ENCODE measurements at places on chromosomes 3 and 15.
A peak's percentile ranks its signal among the peaks of the same experiment; 100 is the strongest.

DNA sequence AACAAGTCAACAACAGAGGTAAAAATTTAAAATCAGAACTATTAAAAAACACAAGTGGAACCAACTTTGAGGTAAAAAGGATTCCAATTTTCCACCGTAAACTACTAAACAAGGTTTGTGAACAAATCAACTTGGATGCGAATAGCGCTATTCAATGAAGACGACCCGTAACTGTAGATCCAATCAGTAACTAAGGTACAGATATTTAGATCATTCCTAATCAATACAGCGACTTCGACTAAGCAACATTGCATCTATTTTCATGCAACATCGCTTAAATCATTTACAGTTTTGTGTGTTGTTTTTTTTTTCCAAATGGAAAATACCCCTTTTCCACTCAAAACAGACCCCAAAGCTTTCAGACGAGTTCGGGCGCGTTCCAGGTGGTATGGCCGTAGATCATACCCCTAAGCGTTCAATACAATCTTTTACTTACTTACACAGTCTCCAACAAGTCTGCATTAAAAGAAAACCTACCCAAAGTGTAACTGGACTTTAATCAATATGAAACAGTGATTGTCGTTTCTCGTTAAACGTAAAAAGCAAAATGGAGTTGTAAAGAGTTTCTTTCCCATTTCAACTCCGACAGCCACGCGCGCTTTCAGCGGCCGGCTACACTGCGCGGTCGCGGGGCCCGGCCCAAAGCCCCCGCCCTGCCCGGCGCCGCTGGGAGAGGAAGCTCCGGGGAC is 786 bp downstream of the RHOA start:
- DNase-seq = peak; percentile 3

DNA sequence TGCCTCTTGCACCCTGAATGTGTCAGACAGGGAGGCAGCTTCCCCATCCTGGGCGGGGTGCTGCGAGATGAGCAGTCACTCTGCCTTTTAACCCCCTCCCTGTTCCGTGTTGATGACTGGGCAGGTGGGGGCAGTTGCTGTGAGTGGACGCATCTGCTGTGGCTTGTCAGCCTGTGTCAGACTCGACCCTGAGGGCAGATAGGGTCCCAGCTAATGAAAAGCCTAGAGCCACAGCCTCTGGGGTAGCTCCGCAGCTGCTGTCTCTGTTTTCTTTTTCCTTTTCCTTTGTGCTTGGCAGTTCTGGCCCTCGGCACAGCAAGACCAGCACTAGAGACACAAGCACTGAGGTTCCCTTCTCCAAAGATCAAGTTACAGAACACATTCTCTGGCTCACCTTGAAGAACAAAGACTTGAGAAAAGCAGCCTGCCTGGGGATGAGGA is 43.0 kb upstream of the GLCE start:
- DNase-seq = peak; percentile 57

DNA sequence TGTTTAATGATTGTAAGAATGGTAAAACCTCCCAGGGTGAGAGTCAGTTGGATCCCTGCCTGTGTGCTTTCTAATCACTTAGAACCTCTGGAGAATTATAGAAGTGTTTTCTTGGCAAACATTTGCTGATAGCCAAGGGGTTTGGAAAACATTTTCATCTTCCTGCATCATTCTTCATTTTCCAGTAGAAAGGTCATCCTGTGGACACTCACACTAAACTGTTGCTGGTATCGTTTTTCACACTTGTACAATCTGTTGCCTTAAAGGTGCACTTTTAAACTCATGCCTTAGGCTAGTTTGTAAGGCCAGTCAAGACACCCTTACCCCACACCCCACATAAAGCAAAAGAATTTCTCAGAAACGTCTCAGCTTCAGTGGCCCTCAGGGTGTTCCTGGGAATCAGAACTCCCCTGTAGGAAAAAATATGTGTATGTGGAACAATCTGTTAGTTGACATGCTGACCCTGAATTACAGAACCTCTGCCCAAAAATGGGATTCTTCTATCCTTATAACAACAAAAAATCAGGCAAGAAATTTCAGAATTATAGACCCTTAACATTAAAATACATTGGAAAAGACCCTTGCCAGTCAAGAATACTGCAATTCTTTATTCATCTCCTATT is 5.8 kb upstream of the PLD1 start:
- DNase-seq = no peak

- DNase-seq = no peak
Measured at GRCh38 chr15:51499379-51499976, 123.1 kb downstream of the DMXL2 start.

DNA sequence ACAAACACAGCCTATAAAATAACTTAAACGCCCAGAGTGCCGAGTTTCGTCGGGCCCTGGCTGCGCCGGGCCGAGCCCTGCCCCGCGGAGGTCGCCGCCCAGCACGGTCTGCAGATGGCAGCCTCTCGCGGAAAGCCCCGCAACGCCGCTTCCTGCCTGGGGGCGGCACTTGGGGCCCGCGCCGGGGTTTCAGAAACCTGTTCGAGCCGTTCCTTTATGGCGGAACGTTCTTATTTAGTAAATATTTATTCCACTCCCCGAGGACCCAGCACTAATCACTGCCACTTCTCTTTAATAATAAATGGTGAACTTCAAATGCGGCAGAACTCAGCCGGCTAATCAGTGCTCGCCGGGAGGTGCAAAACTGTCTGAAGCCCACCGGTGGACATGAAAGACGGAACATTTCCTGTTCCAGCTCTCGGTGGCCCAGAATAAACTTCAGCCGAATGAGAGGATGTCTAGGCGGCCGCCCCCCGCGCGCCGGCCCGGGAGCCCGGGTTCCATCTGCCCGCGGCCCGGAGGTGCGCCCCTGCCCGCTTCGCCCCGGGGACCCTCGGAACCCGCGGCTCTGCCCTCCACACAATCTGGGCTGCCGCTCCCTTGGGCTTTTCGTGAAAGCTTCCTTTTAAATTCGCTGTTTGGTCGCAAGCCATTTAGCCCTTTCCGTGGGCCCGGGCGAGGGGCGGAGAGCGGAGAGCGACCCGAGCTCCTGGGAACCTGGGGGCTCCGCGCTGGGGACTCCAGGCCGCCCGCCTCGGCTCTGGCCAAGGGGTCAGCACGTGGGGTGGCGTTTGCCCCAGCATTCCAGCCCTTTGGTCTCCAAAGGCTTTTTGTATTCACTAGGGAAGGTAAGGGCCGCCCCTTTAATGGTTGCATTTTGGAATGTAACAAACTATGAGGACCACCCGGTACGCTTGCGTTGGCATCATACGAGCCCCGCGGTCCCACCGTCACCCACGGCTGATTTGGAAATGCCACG is 110.8 kb upstream of the ATP11B start:
- DNase-seq = peak; percentile 56

DNA sequence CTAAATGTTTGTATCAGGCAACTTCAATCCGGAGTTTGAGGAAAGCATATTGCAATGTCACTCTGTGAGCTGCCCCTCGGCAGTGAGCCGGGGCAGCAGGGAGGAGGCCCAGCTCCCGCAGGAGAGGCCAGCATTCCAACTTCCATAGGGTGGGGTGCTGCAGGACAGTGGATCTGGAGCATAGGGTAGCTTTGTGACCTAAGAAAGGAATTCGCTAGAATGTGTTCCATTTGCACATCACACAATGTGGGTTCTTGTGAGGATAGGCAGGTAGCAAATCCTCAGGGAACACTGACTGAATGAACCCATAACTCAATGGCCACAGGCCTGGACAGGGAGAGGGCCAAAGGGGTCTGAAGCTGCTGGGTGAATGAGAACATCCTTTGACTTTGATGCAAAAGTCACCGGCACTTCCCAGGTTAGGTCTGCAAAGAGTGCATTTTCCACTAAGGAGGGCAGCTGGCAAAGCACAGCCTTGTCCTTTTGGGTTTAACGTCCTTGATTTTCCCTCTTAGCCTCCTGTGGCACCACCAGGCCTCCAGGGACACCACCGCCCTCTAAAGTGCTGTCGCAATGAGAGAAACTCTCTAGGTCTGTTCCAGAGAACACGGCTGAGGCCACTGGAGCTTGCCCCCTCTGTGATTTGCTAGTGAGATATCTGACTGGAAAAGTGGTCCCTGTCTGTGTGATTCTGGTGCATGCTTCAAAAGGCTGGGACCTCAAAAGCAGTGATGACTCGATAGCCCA is 36.2 kb downstream of the GABRB3 start:
- DNase-seq = no peak

DNA sequence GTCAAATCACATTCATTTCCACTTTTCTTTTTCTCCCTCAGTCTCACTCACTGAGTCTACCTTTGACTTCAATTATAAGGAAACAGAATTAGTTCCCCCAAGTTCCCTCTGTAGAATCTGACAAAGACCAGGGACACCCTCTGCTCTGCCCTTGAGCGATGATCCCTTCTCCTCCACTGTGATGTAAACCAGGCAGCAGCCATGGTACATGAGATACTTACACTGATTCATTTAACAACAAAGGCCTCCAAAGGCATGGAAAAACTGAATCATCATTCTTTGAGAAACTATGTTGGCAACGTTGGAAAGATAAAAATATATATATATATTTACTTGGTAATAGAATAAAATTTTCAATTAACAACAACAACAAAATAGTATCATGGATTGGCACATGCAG is 84.1 kb downstream of the P3H2 start:
- DNase-seq = no peak

- peak; percentile 45 for DNase-seq
Measured at GRCh38 chr15:81133782-81134461, at the start of gene CFAP161. Gene CFAP161 (plus strand): TSS chr15:81134270. CDS start chr15:81134330, 60 bp downstream.

DNA sequence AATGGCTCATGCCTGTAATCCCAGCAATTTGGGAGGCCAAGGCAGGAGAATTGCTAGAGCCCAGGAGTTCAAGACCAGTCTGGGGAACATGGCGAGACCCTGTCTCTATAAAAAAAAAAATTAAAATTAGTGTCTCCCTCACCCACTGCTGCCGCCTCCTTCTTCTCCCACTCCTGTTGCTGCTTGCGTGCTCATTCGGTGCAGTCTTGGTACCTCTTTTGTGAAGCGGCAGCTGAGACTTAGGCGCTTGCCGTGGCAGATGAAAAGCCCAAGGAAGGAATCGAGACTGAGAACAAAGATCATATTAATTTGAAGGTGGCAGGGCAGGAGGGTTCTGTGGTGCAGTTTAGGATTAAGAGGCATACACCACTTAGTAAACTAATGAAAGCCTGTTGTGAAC is 20.0 kb downstream of the GLB1 start:
- no peak for DNase-seq

- no peak for DNase-seq
Measured at GRCh38 chr3:196341137-196341536, 2.9 kb upstream of the TM4SF19 start.

GRCh38 chr3:166556955-166557354 is 719.7 kb upstream of the BCHE start:
- DNase-seq = no peak

- DNase-seq = no peak
Measured at GRCh38 chr3:47342812-47343211, 38.0 kb upstream of the PTPN23 start.

DNA sequence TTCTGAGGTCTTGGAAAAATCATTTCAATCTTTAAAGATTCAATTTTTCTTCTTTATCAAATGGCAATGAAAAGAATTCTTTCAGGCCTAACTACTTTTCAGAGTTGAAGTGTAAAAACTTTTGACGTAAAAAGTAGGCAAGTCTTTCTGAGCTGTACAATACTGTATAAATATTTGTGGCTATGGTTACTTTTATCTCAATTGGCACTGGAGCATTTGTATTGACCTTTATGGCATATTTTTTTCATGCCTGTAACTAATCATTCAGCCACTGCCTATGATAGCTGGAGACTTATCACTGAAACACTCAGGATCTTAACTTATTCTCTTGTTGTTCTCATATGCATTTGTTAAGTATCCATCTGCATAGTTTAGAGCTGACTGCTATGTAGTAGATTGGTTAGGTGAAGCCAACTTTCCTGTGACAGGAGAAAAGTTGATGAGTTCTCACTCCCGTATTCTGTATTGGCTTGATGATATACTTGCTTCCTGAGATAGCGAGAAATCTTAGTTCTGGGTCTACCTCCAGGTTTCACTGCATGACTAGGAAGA is 290.4 kb upstream of the TBL1XR1 start:
- DNase-seq = no peak

GRCh38 chr3:141452045-141452444 is 34.8 kb upstream of the RASA2 start:
- peak; percentile 4 for DNase-seq

GRCh38 chr3:123634149-123635051 is 49.5 kb upstream of the HACD2 start:
- DNase-seq = no peak

DNA sequence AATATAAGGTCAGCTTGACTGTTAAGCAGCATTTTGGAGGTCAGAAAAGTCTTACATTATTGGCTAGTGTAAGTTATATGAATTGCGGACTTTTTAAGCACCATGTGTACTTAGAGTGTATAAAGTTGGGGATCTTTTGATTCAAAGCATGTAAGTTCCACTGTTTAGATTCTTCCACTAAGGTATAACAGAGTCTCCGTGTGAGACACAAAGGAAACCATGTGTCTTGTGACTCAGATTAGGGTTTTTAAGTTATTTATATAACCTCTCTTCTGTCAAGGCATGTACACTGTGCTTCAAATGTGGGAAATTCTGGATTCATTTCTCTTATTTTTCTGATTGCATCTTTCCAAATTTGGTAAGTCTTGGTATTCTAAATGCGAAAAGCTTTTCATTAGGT is 143.5 kb upstream of the SOX2 start:
- DNase-seq = no peak

- no peak for DNase-seq
Measured at GRCh38 chr3:183883291-183884096, 1.2 kb downstream of the PARL start.

- DNase-seq = no peak
Measured at GRCh38 chr3:149613988-149614387, 43.8 kb downstream of the WWTR1 start.

GRCh38 chr3:178385280-178385952 is 150.8 kb upstream of the KCNMB2 start:
- peak; percentile 53 for DNase-seq

- no peak for DNase-seq
Measured at GRCh38 chr3:172717493-172718088, 6.7 kb upstream of the NCEH1 start.

- no peak for DNase-seq
Measured at GRCh38 chr15:90103701-90104329, 1.5 kb upstream of the IDH2 start.

- DNase-seq = no peak
Measured at GRCh38 chr15:35444557-35445204, 101.3 kb downstream of the DPH6 start.

- no peak for DNase-seq
Measured at GRCh38 chr3:161072751-161073150, 32.4 kb downstream of the B3GALNT1 start.

DNA sequence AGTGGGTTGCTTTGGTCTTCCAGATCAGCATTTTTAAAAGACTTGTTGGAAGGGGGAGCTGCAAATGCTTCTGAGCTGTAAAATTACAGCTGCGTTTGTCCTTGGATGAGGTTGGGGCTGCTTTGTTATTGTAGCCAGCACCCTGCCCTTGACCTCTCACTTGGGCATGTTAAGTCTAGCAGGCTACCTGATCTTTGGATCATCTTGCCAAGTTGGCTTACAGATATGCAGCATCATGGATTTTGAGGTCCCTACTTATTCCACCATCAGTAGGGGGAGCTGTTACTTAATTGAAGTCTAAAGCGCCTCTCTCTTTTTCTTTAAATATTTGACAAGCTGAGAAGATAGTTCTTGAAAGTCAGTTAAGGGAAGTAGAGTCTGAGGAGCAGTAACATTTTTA is 793.0 kb downstream of the MCTP2 start:
- DNase-seq = no peak

GRCh38 chr3:69738315-69738714 is 949 bp upstream of the MITF start:
- DNase-seq = no peak
